Heart left ventricle (tissue), 16 donors: ENCODE measurements at places on chromosomes 2 and 18. TPM values are rescaled to one million over a fixed set of nuclear protein-coding genes. Genes with fewer than 3 reads are reported as not detected.

Gene PRR30
- not detected for total RNA-seq

Gene PPP1R1C
- 14.8 TPM for total RNA-seq

Gene IGFBP5
- 113 TPM for total RNA-seq

Gene PRSS56
- total RNA-seq, result 0.25 TPM

Gene KATNAL2
- 3.0 TPM for total RNA-seq

Gene SLC16A14
- total RNA-seq, result 3.4 TPM

Gene SERPINB7
- total RNA-seq, result not detected

GRCh38 chr2:172817411-172817810 lies 81.8 kb downstream of the RAPGEF4 start:
- H3K4me1 ChIP-seq, result peaks cover 11% of the 10 kb centered on the region
- peaks cover 4% of the 10 kb centered on the region for H3K27me3 ChIP-seq

- H3K27me3 ChIP-seq, result no peaks in the 10 kb centered on the region
- no peak overlapping the region for H3K27ac ChIP-seq
- no peak overlapping the region for H3K4me3 ChIP-seq
Observed at GRCh38 chr2:173278794-173279526, 75.7 kb upstream of the CDCA7 start.

- H3K36me3 ChIP-seq, result no peaks in the 10 kb centered on the region
- H3K4me1 ChIP-seq, result no peaks in the 10 kb centered on the region
- no peak overlapping the region for H3K4me3 ChIP-seq
- H3K27ac ChIP-seq, result no peak overlapping the region
- DNase-seq, result no peak
Observed at GRCh38 chr18:8688816-8689215, 16.5 kb upstream of the MTCL1 start.

DNA sequence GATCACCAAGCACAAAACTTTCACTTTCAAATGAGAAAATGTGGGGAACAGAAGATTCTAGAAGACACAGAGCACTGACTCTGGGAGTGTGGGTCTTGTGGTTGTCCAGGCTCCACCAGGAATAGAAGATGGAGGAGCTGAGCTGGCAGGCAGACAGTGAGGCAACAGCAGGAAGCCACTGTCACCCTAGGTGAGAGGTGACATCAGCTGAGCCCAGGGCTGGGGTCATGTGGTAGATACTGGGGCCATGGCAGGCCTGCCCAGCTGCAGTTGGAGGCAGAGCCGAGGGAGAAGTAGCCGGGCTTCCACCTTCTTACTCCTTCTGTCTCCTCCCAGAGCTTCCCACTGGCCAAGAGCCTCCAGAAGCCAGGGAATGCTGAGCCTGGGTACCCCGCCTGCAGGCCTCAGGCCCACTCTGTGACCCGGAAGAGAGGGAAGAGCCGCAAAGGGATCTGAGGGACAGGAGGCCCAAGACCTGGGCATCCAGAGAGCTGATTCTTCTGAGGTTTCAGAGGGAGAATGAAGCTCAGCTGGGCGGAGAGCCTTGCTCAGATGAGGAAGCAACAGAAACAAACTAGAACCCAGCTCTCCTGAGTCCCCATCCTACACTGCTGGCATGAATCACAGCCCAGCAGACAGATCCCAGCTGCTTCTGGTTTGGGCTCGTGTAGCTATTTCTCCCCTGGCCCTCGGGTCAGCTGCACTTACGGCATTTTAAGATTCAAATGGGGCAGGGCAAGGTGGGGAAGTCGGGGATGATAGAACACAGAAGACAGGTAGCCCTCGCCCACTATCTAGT lies 39.8 kb upstream of the ASAP2 start:
- DNase-seq, result peak; percentile 65
- peaks cover 11% of the 10 kb centered on the region for H3K4me1 ChIP-seq
- no peaks in the 10 kb centered on the region for H3K36me3 ChIP-seq
- peak overlapping the region; percentile 51 for H3K27ac ChIP-seq
- H3K27me3 ChIP-seq, result no peaks in the 10 kb centered on the region

- H3K27ac ChIP-seq, result no peak overlapping the region
- DNase-seq, result no peak
- peaks cover 8% of the 10 kb centered on the region for H3K27me3 ChIP-seq
- no peaks in the 10 kb centered on the region for H3K36me3 ChIP-seq
Observed at GRCh38 chr2:130873700-130874346, 37.1 kb downstream of the ARHGEF4 start.

DNA sequence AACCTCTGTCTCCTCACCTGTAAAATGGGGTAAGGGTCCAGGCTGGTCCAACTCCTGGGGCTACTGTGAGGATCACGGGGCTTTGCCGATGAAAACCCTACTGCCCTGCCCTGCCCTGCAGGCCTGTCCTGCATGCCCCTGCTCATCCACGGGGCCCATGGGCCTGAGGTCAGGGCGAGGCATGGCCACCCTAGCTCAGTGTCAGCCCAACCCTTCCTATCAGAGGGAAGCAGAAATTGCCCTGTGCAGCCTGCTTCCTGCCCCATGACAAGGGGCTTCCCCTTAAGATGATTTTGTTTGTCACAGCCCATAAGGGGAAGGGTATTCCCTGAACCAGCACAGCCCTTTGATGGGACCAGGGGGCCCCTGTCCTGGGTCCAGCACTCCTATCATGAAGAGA lies 353.6 kb upstream of the ID2 start:
- H3K4me3 ChIP-seq, result no peak overlapping the region
- H3K36me3 ChIP-seq, result no peaks in the 10 kb centered on the region
- no peak overlapping the region for H3K27ac ChIP-seq
- H3K27me3 ChIP-seq, result no peaks in the 10 kb centered on the region

- H3K27me3 ChIP-seq, result no peaks in the 10 kb centered on the region
- H3K36me3 ChIP-seq, result no peaks in the 10 kb centered on the region
- H3K4me3 ChIP-seq, result no peak overlapping the region
- no peak for DNase-seq
Observed at GRCh38 chr2:135063210-135063609, 11.1 kb downstream of the RAB3GAP1 start.
